ENCODE measurements at places on chromosomes 3 and 15.

DNA sequence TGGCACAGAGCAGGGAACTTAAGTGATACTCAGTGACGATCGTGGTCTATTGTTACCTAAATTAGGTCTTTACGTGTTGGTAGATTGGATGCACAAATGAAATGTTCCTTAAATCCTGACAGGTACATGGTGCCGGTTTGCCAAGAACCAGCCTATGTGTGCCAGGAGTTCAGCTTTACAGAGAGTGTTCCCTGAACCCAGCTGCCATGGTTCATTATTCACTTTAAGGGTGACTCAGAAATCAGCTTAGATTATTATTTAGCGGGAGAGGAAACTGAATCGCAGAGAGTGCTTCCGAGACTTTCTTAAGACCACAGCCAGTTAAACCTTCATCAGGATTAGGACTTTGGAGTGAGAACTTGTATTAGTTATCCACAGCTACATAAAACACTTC lies 21.5 kb downstream of the FAM43A start:
- DNase-seq = no peak

GRCh38 chr3:189446959-189447560 lies 184.1 kb upstream of the TP63 start:
- no peak for DNase-seq

- DNase-seq = no peak
Observed at GRCh38 chr15:34773013-34773412, 18.2 kb upstream of the GJD2 start.

DNA sequence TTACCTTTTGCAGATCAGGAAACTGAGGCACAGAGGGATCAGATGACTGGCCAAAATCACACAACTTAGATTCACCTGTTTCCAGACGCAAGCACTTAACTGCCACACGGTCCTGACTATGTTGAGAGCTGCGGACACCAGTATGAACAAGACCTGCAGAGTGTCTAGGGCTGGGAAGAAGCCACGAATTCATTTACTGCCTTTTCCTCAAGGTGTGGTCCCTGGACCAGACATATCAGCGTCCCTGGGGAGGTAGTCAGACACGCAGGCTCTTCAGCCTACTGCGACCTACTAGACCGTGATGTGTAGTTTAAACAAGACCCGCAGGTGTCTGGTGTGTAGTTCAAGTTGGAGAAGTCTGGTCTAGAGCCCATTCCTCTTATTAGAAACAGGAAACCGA lies 541 bp upstream of the SLC6A11 start:
- no peak for DNase-seq

DNA sequence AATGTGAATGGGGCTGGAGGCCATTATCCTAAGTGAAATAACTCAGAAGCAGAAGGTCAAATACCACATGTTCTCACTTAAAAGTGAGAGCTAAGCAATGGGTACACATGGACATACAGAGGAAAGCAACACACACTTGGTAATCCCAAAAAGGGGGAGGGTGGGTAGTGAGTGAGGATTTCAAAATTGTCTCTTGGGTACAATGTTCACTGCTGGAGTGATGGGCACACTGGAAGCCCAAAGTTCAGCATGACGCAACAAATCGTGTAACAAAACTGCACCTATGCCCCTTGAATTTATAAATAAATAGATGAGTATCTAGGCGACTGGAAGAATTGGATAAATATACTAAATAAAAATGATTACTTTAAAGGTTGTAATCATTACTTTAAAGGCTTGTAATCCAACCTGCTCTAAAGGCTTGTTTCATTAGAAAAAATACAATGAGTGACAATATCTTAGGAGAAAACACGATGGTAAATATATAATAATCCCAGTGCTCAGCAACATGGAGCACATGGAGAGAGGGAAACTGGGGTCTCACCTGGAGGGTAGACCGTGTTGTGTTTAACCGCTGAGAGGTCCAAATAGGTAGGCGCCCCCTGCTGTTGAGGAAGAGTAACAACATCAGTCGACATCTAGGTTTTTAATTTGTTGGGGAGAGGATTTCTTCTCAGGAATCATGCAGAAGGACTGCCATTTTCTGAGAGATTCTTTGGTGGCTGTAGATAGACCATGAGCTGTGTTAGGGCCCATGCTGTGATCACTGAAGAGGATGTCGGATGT lies 78.5 kb upstream of the ROBO1 start:
- DNase-seq = no peak

DNA sequence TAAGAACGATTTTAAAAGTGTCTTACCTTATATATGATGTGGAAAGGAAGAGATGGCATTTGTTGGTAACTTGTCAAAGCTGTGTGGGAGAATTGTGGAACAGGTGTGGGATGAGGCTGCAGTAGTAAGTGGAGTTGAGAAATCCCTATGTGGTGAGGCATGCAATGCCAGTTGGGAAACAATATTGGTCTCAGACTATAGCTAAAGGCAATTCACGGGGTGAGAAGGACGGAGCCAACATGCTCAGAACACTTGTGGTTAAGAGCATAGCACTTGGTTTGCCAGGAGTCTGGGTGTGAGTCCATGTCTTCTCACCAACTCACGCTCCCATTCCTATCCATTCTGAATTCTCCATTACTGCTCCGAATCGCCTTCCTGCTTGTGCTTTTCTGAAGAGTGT lies 615.6 kb upstream of the ADAMTS9 start:
- DNase-seq = no peak

DNA sequence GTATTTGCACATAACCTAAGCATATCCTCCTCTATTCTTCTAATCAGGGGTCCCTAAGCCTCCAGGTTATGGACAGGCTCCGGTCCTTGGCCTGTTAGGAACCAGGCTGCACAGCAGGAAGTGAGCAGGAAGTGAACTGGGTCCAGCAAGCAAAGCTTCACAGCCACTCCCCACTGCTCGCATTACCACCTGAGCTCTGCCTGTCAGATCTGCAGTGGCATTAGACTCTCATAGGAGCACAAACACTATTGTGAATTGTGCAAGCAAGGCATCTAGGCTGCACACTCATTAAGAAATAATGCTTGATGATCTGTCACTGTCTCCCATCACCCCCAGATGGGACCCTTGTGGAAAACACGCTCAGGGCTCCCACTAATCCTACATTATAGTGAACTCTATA lies 9.8 kb downstream of the MSL2 start:
- no peak for DNase-seq

GRCh38 chr15:69668963-69669362 lies 216.3 kb downstream of the RPLP1 start:
- DNase-seq = no peak

DNA sequence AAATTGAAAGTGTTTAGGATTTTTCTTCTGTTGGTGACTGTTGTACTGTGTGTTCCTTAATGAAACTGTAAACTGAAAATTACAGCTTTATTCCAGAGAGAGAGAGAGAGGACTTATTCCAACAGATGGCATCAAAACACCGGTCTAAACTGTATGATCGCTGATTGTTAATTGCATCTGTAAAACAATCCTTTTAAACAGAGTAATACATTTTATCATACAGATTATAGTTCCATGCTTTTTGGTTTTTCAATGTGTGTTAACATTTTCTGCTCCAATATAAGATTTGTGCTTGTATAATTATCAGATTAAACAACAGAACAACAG lies 289.7 kb upstream of the DNAJC19 start:
- DNase-seq = no peak

DNA sequence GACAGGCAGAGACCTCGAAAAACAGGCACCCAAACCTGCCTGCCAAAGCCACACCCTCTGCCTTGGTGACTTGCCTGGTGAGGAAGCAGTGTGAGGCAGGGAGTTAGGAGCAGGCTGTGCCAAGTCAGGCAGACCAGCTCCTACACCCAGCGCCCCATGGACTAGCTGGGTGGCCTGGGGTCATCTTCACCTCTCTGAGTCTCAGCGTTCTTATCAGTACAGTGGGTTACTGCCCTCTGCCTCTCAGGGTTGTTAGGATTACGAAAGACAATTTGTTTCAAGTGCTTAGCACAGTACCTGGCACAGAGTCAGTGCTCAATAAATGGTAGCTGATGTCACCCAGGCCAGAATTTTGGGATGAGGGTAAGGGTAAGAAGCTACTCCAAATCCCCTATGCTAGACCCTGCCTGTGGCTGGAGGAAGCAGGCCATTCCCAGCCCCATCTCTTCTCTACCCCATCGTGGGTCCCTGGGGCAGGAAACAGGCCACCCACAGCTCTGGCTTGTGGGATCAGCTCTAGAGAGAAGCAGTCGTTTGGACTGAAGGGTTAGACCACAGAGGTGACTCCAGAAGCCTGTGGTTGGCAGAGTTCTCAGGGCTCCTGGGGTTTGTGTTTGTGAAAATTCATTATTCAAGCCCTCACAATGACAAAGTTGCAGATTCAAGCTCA lies 10.1 kb downstream of the SLC51B start:
- DNase-seq = no peak

DNA sequence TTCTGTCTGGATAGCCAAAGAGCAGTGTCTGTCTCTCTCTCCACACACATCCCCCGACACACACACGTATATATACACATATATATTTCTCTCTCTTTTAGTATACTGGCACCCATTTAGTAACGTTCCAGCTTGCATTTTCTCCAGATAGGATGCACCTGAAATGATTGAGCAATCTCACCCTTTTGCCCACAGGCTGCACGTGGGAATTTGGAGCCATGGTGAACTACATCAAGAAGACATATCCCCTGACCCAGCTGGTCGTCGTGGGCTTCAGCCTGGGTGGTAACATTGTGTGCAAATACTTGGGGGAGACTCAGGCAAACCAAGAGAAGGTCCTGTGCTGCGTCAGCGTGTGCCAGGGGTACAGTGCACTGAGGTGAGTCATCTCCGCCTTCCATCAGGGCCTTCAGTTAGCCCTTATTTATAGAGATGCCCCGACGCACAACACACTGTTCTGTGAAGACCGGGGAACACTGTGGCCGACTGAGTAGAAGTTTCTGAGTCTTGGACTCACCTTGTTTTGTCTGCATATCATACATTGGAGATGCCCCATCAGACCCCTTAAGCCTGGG lies 45.7 kb downstream of the RLBP1 start:
- no peak for DNase-seq

DNA sequence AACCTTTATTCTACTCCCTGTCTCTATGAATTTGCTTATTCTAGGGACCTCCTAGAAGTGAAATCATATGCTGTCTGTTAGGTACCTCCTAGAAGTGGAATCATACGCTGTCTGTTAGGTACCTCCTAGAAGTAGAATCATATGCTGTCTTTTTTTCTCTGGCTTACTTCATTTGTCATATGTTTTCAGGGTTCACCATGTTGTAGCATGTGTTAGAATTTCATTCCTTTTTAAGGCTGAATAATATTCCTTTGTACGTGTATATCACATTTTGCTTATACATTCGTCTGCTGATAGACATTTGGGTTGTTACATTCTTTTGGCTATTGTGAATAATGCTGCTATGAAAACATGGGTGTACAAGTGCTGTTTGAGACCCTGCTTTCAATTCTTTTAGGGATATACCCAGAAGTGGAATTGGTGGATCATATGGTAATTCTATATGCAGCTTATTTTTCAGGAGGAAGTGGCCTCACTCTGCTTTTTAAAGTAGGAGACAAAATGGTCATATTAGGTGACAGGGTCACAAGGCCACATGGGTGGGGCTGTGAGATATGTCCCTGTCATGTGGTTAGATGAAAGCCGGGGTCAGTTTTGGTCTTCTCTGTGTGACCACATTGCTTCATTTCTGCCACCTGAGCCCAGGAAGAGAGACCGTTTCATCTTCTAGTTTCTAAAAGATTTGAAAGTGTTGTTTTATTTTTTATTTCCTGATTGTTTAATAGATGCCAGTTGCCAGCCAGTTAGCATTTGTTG lies 76.7 kb downstream of the FLNB start:
- no peak for DNase-seq

DNA sequence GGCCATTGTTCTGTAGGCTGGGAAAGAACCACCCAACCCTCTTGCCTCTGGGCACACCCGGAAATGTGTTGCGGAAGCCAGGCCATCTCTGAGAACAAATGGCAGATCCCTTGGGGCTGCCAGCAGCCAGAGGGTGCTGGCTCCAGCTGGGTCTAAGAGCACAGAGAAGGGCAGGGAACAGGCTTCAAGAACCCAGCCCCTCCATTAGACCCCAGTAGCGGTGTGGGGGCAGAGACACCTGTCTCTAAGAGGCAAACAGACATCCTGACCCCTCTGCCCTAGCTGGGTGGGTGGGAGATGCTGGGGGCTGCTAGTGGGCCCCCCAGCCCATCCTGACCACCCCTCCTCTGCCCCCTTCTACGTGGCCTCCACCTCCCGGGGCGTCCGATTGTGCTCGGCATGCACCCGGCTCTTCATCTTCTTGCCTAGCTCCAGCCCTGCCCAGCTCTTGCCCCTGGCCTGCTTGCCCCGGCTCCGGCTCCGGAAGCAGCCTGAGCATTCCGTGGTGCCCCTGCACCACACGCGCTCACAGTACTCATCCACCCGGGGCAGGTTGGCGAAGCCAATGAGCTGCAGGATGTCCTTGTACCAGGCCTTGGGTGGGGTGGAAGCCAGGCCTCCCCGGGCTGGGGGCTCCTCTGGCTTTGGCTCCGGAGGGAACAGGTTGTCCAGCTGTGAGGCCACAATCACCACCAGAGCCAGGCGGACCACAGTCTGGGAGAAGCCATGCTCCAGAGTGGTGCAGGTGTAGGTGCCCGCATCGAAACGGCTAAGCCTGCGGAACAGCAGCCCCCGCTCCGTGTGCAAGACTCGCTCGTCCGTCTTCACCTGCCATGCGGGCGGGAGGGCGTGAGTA lies 9.4 kb downstream of the SEMA3G start:
- no peak for DNase-seq

DNA sequence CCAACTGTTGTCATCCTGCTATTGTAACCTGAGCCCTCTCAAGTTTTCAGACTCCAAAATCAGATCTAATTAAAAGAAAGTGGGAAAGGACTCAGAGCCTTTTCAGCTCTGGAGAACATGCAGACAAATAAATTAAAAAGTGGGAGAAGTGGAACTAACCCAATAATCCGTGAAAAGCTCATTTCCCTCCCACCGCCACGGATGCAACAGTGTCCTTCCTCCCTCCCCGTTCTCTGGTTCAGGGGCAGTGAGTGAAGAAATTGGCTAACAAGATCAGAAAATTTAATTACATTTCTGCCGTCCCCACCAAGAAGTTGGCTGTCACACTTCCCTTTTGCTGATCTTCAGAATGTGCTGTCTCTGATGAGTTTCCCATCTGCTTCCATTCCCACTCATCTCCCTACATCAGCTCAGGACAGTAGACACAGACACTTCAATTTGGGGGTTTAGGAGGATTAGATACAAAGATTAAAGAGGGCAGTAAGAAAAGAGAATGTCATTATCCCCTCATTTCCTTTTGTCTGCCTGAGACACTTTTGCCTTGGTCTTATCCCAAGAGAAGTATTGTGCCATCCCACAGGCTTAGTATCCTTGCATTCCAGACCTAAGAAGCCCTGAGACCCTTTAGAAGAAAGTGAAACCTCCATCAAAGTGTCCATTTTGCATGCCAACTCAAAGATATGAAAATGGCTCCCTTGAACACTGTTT lies 335.7 kb upstream of the PPP2R3A start:
- DNase-seq = no peak

GRCh38 chr3:115042351-115042750 lies 104.7 kb downstream of the ZBTB20 start:
- DNase-seq = no peak

GRCh38 chr3:158696618-158697017 lies 24.2 kb upstream of the LXN start:
- no peak for DNase-seq
